CD8-positive, alpha-beta T cell (primary cell): ENCODE measurements at places on chromosomes 1 and 21. TPM values are rescaled to one million over a fixed set of nuclear protein-coding genes. Genes with fewer than 3 reads are reported as not detected.

DNA sequence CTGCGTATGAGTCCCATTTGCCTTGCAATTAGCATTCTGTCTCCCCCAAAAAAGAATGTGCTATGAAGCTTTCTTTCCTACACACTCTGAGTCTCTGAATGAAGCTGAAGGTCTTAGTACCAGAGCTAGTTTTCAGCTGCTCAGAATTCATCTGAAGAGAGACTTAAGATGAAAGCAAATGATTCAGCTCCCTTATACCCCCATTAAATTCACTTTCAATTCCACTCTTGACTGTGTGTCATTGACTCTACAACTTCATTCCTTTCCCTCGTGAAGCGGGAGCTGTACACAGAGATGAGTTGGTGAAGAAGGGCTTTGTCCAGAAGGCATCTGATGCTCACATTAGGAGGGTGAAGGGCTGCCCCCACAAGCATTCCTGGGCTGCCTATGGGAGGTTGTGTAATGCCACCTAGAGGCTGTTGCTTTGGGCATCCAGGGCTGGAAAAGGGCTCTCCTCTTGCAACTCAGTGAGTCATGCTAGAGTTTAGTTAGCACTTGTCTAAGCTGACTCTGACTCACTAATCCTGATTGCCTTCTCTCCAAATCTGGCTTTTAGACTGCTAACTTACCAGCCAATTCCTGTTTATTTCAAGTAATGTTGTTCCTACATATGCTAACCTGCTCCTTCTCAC lies 1.8 kb downstream of the SPRR1B start:
- DNase-seq = no peak

- DNase-seq = no peak
Observed at GRCh38 chr1:15803380-15803779, 4.1 kb downstream of the UQCRHL start.

VSIG8 gene
- total RNA-seq = not detected

C1orf94 gene
- total RNA-seq = not detected

SLC1A7 gene
- total RNA-seq = not detected

DNA sequence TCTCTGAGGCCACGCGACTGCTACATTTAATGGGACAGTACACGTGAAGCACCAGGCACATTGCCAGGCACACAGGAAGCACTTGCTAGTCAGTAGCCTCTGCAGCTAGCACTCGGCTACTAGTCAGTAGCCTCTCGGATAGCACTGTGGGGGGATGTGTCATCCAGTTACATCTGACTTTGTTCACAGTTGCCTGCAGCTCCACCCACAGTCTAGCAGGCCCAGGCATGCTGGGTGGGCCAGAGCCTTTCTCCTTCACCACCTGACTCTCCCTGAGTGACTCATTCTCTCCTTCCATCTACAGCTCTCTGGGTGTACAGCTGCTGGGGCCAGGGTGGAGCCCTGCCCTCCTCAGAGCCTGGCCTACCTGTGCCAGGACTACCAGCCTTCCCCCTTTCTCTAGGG lies 51.5 kb downstream of the PTPRF start:
- DNase-seq = no peak

BTBD19 gene
- total RNA-seq = 24.9 TPM

DNA sequence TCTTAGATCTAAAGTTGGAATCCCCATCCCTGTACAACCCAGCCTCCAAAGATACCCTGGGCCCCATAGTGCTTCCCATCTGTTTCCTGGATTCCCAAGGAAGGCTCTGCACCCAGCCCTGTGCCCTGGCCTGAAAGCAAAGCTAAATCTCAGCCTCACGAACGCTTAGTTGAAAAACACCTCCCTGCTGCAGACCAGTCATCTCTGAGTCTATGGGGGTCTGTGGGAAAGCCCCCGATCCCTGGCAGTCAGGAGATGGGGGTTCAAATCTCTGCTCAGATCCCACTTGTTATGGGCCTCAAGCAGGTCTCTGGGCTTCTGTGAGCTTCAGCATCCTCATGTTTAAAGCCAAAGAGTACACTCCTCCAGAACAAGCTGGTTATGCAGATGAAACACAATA lies 210.5 kb upstream of the GRIK3 start:
- no peak for DNase-seq

SELENBP1 gene
- not detected for total RNA-seq

- no peak for DNase-seq
Observed at GRCh38 chr1:110390692-110391245, at the start of gene SLC16A4. TSS of gene SLC16A4 (minus strand) at chr1:110391026. CDS start at chr1:110389323, 1,703 bp downstream.

ARHGAP30 gene
- 59.7 TPM for total RNA-seq

SLC26A9 gene
- not detected for total RNA-seq

DNA sequence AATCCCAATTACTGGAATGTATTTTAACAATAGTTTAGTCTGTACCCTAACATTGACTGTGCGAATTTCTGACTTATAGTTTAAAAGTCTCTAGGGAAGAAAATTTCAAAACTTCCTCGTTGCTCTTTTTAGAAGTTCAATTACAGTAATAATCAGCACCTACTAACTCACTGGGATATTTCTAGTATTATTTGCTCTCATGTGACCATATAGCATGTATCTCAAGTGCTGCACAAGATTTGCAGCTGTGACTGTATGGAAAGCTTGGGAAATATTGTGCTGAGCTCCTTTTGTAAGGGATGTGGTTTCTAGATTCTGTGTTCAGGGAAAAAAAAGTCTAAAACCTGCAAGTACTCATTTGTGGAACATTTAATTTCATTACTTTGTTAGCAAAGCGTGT lies 153.1 kb downstream of the ST6GALNAC3 start:
- no peak for DNase-seq

- DNase-seq = no peak
Observed at GRCh38 chr1:183922197-183922596, 115.3 kb downstream of the COLGALT2 start.

DNA sequence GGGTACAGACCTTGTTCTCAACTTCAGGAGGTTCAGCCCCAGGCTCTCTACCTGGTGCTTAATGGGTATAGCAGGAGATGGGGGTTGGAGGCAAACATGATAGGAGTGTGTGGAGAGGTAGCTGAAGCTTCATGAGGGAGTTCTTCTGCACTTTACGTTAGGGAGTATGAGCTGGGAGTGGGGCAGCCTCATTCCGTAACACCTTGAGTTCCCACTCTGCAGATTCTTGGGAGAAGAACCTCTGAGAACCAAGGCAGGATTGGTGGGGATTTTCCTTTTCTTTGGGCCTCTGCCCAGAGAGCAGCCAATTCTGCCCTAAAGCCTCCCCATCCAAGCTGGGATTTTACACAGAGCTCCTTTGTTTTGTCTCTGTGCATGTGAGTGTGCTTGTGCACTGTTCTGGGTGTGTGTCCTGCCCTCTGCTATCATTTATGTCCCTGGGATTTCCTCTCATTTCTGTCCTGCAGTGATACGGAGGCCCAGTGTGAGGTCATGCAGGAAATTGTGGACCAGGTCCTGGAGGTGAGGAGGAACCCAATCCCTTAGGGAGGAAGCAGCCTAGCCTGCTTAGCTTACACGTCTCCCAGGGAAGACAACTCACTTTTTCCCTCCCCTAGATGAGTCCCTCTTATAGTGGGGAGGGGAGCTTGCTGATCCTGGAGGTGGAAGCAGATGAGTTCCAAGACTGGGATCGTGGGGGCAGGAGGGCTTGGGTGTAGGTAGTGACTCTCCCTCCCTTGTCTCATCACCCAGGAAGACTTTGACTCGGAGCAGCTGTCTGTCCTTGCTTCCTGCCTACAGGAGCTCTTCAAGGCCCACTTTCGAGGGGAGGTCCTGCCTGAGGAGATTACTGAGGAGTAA lies 11.6 kb upstream of the SLC27A3 start:
- DNase-seq = no peak

GRCh38 chr1:161013131-161013487 lies 7.8 kb downstream of the F11R start:
- no peak for DNase-seq

KISS1 gene
- not detected for total RNA-seq

GRCh38 chr1:153624965-153625611 lies 2.2 kb downstream of the S100A13 start:
- DNase-seq = no peak

DNA sequence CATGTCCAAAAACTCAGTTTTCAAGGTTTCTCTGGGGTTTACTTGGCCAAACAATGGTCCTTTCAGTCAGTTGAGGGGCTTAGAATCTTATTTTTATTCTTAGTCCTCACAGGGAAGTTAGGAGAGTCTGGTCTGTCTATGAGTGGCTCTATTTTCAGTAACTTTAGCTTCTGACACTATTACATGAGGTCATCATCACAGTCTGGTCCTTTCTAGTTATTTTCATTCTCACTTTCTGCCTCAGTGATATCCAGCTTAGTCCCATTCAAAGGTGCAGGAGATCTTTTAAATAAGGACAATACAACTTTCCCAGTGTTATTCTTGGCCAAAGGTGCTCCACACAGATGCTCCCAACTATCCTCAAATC lies 30.0 kb upstream of the FGGY start:
- no peak for DNase-seq

DNA sequence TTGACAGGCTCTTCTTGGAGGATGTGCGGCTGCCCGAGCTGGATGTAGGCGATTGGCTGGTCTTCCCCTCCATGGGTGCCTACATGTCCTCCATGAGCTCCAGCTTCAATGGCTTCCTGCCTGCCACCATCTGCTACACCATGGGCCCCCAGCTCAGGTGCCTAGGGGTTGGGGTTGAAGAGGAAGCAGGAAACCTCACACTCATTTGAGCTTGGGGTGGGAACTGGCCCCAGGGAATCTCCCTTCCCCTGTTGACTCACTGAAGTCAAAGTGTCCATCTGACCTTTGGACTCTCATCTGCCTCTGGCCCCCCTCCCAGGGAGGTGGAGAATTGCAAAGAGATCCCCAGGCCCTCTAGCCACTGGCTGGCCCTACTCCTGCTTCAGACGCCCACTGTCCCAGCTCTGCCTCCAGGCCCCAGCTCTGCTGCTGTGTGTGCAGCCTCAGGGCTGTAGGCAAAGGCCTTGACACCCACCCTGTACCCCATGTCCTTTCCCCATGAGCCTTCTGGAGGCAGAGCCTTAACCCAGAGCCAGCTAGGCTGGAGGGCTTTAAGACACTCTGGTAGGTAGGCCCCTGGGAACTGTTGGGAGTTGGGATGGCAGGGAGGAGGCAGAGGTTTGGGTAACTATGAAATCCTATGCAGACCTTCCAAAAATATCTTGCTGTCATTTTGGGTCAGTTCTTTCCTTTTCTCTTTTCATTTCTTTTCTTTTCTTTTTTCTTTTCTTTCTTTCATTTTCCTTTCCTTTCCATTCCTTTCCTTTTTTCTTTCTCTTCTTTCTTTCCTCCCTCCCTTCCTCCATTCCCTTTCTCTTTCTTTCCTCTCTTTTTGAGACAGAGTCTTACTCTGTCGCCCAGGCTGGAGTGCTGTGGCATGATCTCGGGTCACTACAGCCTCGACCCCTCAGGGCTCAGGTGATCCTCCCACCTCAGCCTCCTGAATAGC lies 66.9 kb upstream of the TINAGL1 start:
- no peak for DNase-seq

- no peak for DNase-seq
Observed at GRCh38 chr21:20330652-20331051, 667.6 kb upstream of the NCAM2 start.

- no peak for DNase-seq
Observed at GRCh38 chr1:100862591-100862990, 32.1 kb downstream of the EXTL2 start.

GRCh38 chr1:192167011-192167410 lies 8.7 kb downstream of the RGS18 start:
- no peak for DNase-seq
